Central memory CD8-positive, alpha-beta T cell (primary cell): ENCODE measurements at places on chromosomes 3 and 15.

DNA sequence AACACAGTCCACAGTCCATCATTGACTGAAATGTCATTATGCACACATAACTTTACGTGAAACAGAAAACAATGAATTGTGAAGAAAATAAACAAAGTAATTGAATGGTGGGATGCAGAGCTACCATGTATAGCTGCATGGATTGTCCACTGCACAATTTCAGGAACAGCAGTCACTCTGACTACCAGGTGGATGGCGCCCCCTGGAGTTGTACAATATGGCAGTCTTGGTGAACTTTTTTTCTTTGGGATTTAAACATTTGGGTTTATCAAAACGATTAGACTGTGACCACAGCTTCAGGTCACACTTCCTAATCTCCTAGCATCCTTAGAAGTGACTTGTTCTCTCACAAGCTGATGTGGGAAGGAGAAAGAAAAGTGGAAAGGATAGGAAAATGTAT lies 48.9 kb upstream of the TCF12 start:
- DNase-seq = no peak

DNA sequence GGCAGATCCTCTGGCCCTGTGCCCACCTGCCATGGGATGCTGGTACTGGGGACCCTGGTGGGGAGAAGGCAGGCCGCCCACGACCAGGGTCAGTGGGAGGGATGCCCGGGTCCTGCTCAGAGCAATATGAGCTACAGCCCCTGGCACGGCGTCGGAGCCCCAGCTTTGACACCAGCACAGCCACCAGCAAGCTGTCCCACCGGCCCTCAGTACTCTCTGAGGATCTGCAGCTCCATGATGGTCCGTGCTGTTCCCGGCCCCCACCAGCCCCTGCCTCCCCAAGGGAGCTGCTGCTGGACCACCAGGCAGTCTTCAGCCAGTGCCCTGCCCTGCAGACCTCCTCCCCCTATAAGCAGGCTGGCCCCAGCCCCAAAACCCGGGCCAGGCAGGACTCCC lies 11.5 kb downstream of the DISP2 start:
- DNase-seq = no peak

GRCh38 chr3:153625506-153625905 lies 463.5 kb downstream of the RAP2B start:
- no peak for DNase-seq

GRCh38 chr3:87793337-87793877 lies 265.4 kb downstream of the CGGBP1 start:
- DNase-seq = no peak

- DNase-seq = no peak
These were observed 168.3 kb downstream of the C3orf38 start for GRCh38 chr3:88318067-88318466.

DNA sequence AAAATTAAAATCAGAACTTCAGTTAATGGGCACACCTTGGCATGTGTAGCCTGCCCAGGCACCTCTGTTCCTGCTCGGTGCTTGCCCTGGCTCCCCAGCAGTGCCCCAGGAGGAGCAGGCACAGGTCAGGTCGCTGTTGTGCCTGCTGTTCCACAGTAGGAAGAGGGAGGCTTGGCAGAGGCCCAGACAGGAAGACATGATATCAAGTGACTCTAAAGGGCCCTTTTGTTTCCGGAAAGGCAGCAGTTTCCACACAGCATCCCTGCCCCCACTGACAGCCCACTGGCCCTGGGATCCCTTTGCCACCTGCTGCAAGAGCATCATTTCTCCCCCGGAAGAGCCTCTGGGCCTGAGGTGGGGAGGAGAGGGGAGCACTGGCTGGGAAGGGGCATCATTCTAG lies 40.5 kb upstream of the HES1 start:
- DNase-seq = no peak

GRCh38 chr3:62785384-62785783 lies 89.8 kb downstream of the CADPS start:
- no peak for DNase-seq

DNA sequence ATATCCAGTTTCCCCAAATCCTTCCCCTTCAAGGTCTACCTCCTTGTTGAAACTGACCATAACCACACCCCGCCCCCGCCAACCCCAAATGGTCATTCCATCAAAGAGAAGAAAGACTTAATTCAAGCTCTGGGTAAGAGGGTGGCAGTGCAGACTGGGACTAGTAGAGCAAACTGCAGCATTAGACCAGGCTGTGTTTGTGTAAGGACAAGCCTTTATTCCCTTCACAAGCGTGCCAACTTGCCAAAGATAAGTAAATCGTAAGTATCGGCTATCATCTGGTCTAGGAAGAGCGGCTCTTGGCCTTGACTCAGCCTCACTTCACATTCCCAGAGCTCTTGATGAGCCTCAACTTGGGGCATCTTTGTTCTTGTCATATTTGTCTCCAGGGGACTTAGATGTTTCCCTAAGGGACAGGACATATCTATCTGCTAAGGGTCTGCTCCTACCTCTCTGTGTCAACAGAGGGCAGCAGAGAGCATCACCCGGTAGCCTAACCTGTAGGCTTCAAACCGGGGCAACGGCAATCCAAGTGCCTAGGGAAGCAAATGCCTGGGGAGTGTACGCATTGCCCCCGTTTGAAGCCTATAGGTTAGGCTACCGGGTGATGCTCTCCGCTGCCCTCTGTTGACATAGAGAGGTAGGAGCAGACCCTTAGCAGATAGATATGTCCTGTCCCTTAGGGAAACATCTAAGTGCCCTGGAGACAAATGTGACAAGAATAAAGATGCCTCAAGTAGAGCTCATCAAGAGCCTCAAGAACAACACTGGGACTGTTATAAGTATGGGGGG lies 8.9 kb upstream of the MAP3K13 start:
- DNase-seq = peak; percentile 52

- DNase-seq = no peak
These were observed 288.7 kb downstream of the SOX2 start for GRCh38 chr3:182000447-182000846.

DNA sequence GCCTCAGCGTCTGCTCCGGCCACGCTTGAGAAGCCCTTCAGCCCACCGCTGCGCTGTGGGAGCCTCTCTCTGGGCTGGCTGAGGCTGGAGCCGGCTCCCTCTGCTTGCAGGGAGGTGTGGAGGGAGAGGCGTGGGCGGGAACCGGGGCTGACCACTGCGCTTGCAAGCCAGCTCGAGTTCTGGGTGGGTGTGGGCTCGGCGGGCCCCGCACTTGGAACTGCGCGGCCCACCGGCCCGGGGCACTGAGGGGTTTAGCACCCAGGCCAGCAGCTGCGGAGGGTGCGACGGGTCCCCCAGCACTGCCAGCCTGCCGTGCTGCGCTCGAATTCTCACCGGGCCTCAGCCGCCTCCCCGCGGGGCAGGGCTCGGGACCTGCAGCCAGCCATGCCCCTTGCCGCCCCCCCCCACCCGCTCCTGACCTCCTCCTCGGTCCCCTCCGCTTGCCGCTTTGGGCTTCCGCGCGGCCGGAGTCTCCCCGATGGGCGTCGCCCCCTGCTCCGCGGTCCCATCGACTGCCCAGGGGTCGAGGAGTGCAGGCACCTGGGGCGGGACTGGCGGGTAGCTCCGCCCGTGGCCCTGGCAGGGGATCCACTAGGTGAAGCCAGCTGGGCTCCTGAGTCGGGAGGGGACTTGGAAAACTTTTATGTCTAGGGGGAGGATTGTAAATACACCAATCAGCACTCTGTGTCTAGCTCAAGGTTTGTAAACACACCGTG lies 106.7 kb downstream of the RAP2B start:
- DNase-seq = no peak

GRCh38 chr15:37638691-37639090 lies 295.7 kb upstream of the TMCO5A start:
- no peak for DNase-seq

GRCh38 chr3:35671483-35671882 lies 32.2 kb downstream of the ARPP21 start:
- no peak for DNase-seq

GRCh38 chr3:122481390-122481789 lies 33.3 kb downstream of the KPNA1 start:
- no peak for DNase-seq

- no peak for DNase-seq
These were observed 127.0 kb downstream of the THSD4 start for GRCh38 chr15:71242292-71242691.

DNA sequence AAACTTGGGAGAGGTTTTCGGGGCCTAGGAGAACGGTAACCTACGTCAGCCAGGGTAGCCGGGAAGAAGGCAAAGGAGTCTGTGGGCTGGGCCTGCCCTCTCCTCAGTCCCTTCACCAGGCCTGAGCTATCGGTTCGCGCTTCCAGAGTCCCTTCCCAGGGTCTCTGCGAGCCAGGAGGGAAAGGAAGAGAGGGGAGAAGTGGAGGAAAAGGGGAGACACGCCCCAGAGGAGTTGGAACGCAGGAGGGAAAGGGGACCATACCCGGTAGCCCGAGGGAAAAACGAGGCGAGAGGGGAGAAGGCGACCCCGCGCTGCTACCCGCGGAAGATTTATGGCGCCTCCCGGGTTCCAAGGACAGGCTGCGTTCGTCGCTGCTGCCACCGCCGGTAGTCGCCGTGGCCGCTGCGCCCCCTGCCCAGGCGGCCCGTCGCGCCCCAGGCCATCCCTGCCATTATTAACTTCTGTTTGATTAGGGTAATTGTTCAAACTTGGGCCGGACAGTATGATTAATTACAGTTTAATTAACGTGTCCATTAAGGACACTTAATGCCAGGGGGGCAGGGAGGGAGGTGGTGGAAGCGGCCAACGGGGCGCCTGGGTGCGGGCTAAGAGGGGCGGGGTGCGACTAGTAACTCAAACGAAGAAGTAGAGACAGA lies 3.4 kb upstream of the SKOR1 start:
- no peak for DNase-seq

DNA sequence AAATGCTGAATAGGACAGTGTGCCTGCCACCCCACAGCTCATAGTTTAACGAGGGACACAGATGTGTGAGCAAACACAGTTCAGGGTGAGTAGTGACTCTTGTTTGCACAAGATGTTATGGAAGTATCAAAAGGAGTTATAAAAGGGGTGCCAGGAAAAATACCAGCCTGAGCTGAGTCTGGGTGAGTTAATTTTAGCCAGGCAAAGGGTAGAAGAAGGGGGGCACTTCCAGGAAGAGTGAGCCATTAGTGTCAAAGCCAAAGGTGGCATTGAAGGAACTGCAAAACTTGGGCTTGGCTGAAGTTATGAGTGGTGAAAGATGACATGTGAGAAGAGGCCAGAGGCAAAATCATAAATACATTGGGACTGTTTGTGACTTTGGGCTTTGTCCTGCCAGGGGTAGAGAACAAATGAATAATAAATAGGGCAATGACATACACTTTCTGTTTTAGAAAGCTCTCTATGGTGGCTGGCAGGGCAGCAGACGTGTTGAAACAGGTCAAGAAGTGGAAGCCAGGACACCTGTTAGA lies 1.9 kb upstream of the SPPL2A start:
- no peak for DNase-seq

DNA sequence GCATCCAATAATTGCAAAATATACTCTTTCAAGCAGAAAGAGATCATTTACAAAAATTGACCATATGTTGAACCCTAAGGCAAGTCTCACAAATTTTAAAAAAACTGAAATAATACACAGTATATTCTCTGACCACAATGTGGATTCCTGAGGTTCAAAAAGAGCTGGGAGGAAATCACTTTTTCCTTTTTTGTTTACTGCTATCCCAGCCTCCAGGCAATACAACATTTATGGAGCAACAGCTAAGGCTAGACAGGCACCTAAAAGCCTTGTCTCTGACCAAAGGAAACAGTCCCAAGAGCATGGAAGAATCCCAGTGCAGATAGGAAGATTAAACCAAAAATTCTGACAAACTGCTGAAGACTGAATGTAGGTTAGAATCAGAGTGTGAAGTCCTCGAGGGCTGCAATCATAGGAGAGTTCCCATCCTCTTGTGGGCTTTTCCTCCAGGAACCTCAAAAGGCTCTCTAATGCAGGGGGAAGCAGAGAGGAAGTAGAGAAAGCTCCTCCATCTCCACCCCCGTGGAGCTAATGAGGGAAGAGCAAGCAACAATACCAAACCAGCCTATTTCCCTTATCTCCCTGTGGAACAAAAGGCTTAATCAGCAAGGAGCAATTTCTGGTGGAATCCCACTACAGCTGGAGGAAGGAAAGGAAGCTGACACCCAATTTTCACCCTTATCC lies 57.0 kb downstream of the TMCC1 start:
- no peak for DNase-seq

DNA sequence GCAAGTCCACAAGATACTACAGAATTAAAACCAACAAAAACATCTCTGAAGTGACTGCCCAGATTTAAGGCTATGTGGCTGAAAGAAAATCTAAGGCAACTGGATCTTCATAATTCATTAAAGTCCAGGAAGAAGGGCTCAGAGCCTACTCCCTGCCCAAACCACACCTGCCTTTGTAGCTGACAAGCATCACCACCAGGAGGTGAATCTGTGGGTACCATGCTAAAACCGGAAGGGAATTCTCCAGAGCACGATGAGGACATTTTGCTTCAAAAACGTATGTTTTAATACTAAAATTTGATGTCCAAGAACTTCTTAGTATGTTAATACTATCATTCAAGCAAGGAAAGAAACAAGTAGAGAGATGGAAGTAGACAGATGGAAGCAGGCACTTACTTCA lies 495.9 kb upstream of the NECTIN3 start:
- DNase-seq = no peak

- DNase-seq = no peak
These were observed 77.9 kb upstream of the NTRK3 start for GRCh38 chr15:88334436-88334835.

- DNase-seq = peak; percentile 65
These were observed 4.8 kb downstream of the IDH2 start for GRCh38 chr15:90097475-90097874.

- DNase-seq = no peak
These were observed 214.8 kb upstream of the TPRG1 start for GRCh38 chr3:188956839-188957489.

DNA sequence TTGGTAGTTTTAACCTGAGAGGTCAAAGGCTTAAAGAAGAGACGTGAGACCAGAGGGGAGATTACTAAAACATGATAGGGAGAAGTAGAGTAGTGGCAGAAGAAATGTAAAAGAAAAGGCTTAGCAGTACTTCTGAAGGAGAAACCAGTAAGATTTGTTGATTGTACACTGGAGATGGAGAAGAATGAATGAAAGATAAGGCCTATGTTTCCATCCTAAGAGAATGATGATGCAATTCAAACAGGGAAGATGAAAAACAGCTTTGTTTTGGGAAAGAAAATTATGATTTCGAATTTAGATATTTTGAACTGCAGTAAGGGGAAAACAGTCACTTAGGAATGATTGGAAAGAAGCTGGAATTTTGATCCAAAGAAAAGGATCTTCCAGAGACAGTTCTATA lies 97.4 kb upstream of the PLXND1 start:
- DNase-seq = no peak

- no peak for DNase-seq
These were observed 54.0 kb upstream of the DLG1 start for GRCh38 chr3:197352382-197352781.

DNA sequence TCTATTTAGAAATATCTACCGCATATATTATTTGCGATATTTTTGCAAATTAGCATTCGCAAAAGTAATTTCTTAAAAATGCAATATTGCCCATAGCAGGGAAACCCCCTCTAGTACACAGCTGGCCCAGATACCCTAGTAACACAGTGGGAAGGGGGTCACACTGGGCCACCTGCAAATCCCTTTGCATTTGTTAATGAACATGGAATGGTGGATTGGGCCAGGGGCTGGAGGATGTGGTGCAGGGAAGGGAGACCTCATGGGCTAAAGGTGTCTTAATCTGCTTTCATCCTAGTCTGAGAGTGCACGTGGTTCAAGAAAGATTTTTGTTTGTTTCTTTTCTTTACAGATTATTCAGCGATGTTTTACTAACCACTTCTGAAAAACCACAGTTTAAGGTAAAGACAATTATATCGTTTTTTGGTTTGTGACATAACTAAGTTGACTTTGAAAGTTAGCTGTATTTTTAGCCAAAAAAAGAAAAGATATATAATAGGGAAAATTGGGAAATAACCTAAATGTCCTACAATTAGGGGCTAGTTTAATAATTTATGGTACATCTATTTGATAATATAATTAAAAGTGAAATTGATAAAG lies 30.0 kb downstream of the PDHB start:
- DNase-seq = no peak
